ENCODE measurements at places on chromosomes 6 and 20.

DNA sequence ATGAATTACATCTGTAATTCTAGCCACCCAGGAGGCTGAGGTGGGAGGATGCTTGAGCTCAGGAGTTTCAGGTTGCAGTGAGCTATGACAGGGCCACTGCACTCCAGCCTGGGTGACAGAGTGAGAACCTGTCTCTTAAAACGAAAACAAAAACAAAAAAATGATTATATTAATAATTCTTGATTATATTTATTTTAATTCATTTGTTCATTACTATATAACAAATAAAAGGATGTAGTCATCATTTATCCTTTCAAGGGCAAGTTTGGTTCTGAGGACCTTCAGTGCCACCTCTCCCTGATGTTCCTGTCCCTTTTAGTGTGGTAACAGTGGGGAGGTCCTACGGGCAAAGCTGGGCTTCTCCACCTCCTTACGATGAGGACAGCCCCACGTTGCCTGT, 167.1 kb upstream of the SCGN start:
- no peak for DNase-seq

DNA sequence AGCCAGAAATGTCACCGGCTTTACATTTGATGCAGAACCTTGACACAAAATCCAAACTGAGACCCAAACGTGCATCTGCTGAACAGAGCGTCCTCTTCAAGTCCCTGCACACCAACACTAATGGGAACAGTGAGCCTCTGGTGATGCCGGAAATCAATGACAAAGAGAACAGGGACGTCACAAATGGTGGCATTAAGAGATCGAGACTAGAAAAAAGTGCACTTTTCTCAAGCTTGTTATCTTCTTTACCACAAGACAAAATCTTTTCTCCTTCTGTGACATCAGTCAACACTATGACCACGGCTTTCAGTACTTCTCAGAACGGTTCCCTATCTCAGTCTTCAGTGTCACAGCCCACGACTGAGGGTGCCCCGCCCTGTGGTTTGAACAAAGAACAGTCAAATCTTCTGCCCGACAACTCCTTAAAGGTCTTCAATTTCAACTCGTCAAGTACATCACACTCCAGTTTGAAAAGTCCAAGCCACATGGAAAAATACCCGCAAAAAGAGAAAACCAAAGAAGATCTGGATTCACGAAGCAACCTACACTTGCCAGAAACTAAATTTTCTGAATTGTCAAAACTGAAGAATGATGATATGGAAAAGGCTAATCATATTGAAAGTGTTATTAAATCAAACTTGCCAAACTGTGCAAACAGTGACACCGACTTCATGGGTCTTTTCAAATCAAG, 108.4 kb downstream of the RTN4IP1 start:
- no peak for DNase-seq

DNA sequence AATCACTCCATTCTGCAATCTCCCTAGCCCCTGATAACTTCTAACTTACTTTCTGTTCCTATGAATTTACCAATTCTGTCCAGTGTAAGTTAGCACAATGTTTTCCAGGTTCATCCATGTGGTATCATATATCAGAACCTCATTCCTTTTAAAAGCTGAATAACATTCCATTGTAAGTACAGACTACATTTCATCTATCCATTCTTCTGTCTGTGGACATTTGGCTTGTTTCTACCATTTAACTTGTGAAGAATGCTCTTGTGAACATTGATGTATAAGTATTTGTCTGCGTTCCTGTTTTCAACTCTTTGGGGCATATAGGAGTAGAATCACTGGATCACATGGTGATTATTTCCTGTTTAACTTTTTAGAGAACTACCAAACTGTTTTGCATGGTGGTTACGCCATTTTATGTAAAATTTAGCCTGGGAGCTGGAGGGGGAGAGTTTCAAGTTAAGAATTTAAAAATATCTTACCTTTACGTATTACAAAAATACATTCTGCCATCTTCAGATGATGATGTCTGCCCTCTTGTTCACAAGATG, 156.5 kb downstream of the BTBD3 start:
- no peak for DNase-seq

GRCh38 chr20:64236137-64237088, 19.1 kb upstream of the PCMTD2 start:
- DNase-seq: no peak

DNA sequence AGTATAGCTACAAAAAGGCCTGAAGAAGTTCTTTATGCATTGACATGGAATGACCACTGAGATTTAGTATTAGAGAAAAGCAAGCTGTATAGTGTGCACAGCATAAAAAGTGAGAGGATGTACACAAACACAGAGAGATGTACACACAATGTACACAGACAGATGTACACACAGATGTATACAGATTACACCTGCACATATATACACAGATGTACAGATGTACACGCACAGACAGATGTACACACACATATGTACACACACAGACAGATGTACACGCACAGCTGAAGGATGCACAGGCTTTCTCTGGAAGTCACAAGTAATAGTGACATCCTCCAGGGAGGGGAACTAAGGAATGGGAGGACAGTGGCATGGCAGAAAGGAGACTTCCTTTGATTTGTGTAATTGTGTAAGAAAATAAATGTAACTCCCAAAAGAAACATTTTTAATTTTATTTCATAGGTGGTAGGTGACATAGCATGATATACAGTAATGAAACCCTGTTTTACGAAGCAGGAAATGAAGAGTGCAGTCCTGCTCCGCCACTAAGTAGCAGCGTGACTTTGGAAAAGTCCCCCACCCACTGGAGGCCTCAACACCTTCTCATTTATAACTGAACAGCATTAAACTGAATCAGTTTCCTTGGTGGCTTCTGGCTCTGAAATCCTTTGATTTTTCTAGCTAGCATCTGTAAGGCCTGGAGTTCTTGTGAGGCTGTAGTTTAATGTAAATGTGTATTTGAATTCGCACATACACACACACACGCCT, 14.1 kb downstream of the NFATC2 start:
- no peak for DNase-seq

Data from COR-L47 (cell line).